ENCODE measurements at places on chromosomes 2 and 18.

- DNase-seq = no peak
Observed at GRCh38 chr2:94881070-94881469, 9.8 kb downstream of the TEKT4 start.

DNA sequence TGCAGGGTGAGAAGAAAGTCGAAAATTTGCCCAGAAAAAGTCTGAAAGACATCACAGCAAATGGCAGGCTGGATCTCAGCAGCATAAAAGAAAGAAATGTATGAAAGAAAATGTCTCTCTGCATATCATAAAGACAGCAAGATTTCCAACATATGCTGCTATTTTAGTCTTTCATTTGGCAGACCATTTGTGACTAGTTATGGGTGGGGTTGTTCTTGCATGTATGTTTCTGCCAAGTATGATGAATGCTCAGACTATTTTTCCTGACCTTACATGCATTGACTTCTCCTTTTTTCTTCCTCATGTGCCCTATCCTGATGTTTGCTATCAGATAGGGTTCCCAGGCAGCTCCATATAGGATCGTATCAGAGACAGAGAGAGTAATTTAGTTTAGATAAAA, 58.5 kb upstream of the PARD3B start:
- DNase-seq = no peak

GRCh38 chr2:188978291-188979081, 4.3 kb downstream of the COL3A1 start:
- DNase-seq = no peak

DNA sequence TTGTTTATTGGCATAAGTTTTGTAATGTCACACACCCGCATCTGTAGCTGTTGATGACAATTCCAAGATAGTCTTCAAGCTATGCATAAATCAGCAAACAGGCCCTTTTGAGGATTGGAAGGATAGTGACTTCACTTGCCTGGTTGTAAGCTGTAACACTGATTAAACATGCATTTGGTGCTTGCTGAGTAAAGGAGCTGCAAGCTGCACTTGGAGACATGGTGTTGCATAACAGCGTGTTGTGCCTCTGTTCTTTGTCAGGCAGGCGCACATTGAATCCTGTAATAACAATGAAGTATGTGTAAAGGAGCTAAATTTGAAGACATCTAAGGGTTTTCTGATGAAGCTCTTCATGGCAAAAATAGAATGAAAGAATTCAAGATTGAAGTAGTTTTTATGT, 68.7 kb upstream of the TTC27 start:
- no peak for DNase-seq

DNA sequence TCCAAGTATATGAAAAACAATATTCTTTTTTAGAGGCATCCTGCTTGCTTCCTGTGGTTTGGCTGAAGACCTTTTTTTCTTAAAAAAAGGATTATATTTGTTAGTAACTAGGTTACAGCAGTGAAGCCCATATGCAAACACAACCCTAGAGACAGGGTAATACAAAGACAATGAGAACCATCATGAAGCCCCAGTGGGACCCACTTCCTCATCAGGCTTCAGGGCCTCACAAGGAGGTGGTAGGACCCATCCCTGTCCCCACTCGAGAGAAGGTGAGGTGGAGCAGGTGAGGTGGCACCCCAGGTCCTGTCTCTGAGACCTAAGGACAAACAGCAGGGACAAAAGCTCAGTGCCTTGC, 80.3 kb downstream of the EDAR start:
- no peak for DNase-seq

DNA sequence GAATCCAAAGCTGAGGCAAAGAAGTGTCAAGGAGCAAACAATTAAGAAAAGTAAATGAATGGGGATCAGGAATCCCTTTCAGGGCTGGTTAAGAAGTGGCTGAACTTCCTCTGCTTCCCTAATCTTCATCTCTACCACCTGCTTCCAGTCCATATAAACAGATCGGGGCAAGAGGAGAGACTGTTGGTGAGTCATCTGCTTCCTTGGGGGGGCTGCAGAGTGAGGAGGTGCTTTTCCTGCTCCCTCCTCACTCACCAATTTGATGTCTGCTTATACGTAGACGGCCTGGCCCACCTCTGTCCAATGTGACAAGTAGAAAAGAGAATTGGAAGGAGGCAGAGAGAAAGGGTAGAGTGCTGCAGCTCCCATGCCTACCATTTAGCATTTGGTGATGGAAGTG, 68.4 kb downstream of the NAB1 start:
- no peak for DNase-seq

DNA sequence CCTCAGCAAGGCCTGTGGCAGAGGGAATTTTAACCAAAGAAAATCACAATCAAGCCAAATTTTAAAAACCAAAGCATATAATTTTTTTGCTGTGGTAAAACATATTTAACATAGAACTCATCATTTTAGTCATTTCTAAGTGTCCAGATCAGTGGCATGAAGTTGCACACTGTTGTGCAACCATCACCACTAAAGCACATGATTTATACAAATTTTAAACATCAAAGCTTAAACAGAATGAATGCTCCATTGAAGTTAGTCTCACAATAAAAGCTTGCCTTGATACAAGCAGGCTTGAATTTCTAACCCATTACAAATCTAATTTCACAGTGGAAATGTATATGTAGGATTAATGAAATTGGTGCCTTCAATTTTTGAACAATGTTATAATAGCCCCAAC, 31.2 kb downstream of the FTCDNL1 start:
- DNase-seq = no peak
